NCI-H1930 (cell line): ENCODE measurements at places on chromosomes 2 and 18.

DNA sequence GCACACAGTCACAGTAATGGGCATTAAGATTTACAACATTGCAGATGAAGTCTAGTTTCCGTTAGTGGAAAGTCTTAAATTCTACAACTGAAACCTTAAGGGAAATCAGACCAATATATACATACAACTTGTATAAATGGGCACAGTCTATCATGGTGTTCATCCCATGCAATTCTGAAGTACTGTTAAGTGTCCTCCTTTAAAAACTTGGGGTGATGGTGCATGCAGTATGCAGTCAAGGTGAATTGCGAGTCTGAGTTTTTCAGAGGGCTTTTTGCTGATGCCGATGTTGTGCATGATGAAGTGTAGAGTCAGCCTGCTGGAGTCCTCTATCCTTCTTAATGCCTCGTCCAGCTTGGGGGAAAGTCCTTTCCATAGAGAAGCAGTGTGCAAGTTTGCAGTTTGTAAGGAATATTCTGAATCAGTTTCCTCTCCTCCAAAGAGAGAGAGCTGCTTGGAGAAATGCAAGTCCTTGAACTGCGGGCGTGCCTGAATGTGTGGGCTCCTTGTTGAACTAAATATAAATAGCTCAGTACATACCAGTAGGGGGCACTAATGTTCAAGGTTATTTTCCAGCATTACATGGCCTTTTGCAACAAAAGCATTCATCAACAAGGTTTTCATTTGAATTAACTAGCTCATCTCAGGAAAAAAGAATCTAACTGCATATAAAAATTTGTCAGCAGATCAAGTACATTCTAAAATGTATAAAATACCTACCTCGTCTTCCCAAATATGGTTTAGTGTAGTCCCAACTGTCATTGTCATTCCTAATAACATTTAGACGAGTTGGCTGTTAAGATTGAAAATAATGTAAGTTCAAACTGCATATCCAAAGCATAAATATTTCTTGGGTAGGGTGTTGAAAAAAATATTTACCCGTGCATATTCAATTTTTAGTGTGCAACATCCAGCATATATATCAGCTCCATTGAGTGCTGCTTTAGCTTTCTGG is 21.3 kb downstream of the HNRNPLL start:
- DNase-seq, result peak; percentile 52

DNA sequence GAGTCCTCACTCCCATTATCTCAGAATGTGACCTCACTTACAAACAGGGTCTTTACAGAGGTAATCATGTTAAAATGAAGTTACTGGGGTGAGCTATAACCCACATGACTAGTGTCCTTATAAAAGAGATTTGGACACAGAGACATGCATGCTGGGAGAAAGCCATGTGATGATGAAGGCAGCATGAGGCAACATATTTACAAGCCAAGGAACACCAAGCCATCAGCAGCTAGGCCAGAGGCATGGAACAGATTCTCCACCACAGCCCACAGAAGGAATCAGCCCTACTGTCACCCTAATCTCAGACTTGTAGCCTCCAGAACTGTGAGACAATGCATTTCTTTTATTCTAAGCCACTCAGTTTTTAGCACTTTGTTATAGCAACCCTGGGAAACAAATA is 171.9 kb downstream of the EN1 start:
- DNase-seq, result no peak

DNA sequence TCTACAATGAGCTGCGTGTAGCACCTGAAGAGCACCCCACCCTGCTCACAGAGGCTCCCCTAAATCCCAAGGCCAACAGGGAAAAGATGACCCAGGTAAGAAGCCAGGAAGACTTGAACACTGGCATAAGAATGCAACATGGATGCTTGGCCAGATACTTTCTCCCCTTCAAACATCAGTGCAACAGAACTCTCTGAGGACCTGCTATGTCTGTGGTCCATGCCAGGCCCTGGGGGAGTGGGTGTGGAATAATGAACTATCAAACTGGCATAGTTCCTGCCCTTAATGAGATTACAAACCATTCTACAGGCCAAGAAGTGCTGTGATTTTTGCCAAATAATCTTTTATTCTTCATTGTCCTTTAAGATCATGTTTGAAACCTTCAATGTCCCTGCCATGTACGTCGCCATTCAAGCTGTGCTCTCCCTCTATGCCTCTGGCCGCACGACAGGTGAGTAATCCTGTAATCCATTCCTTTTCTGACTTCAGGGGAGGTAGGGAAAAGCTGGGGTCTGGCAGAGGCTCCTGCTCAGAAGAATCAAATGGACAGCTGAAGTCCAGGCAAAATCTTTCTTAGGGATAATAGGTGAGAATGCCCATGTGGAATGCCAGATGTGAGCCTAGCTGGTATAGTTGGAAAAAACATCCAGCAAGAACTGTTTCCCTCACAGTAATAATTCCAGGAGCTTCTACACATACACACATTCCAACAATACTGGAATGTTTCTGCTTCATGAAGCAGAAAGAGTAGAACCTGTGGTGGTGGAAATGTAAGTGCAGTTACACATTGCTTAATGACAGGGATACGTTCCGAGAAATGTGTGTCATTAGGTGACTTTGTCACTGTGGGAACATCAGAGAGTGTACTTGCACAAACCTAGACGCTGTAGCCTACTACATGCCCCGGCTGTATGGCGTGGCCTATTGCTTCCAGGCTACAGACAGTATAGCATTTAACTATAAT is 16.2 kb downstream of the ACTG2 start:
- DNase-seq, result no peak

- no peak for DNase-seq
Observed at GRCh38 chr2:173359231-173359630, 4.6 kb downstream of the CDCA7 start.

GRCh38 chr2:24482251-24482971 is 8.6 kb upstream of the NCOA1 start:
- DNase-seq, result no peak

GRCh38 chr2:48944956-48945355 is 189.4 kb upstream of the LHCGR start:
- DNase-seq, result no peak
